Effector CD8-positive, alpha-beta T cell (primary cell): ENCODE measurements at places on chromosomes 3 and 15.

DNA sequence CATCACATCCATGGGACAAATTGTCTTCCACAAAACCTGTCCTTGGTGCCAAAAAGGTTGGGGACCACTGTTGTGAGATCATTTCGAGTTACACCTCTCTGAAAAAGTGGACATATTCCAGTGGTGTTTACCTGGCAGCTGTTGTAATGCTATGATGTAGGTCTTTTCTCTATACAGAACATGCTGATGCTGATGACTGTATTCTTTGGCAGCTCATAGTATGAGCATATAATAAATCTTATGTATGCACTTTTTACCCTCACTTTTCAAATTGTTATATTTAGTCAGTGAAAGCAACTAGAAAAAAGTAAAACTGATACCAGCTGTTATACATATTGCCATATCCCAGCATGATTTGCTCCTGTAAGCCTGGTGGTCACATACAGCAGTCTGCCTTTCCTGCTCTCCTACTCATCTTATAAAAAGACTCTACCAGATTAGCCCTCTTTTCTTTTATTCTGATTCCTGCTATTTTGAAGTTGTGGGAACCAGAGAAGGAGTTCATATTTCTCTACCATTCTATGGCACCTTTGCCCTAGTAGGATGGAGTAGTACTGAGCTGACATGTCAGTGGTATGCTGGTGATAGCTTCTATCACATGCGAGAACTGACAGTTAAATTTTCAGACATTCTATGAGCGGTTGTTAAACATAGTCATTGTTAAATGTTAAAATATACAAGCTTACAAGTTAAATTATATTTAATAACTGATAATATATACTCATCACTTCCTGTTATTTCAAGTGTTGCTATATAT, 128.7 kb downstream of the FNDC3B start:
- no peak for DNase-seq

DNA sequence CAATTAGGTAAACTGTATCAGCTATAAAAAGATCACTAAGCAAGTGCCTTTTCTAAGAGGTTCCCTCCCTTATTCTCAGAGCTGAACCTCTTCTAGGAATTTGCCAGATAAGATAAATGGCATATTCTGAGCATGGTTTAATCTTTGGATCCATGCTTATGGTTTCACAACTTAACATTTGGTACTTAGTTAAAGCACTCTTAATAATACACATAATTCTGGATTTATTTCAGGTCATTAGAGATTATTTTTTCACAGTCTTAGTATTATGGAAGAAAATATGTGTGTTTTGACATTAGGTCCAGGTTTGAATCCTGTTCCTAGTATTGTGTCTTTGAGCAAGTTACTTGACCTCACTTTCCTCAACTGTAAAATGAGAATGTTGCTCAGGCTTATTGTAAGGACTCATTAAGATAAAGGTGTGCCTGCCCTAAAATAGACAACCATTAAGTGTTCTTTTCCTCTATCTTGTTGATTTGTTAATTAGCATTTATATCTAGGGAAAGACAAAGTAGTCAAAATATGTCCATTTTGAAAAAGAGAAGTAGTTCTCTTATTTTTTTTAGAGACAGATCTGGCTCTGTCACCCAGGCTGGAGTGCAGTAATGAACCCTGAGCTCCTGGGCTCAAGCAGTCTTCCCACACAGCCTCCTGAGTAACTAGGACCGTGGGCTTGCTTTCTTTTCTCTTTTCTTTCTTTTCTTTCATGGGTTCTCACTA, 43.4 kb downstream of the TSC22D2 start:
- no peak for DNase-seq

DNA sequence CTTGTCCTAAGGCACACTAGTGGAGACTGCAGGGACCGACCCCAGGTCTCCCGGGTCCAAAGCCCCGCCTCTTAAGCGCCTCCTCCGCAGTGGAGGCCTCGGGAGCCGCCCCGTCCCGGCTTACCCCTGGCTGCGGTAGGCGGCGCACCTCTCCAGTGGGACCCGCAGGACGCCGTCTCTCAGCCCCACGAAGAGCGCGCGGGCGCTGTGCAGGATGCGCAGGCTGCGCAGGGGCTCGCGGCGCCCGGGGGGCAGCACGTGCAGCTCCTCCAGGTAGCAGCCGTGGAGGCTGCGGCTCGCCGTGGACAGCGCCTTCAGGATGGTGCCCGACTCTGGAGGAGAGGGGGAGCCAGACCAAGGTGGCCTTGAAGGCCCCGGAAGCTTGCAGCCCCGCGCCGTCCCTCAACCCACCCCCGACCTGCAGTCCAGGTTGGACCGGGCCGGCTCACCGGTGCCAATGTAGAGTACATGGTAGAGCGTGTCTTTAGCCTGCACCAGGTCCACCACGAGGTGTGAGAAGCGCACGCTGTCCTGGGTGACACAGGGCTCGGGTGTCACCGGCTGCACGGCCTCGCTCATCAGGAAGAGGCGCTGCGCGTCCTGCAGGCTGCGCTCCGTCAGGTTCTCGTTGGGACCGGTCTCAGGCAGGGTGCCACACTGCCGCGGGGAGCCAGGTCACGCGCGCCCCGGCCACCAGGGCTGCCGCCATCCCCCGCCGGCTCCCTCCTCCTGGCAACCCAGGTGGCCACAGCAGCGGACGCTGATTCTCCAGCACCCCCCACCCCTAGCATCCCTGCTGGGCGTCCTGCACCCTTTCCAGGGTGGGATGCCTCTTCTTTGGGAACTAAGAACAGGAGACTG, 105.5 kb downstream of the SEMA5B start:
- DNase-seq: no peak

GRCh38 chr15:94346282-94346681, 114.9 kb downstream of the MCTP2 start:
- DNase-seq: no peak

GRCh38 chr3:195897853-195898415, 10.4 kb downstream of the TNK2 start:
- no peak for DNase-seq

DNA sequence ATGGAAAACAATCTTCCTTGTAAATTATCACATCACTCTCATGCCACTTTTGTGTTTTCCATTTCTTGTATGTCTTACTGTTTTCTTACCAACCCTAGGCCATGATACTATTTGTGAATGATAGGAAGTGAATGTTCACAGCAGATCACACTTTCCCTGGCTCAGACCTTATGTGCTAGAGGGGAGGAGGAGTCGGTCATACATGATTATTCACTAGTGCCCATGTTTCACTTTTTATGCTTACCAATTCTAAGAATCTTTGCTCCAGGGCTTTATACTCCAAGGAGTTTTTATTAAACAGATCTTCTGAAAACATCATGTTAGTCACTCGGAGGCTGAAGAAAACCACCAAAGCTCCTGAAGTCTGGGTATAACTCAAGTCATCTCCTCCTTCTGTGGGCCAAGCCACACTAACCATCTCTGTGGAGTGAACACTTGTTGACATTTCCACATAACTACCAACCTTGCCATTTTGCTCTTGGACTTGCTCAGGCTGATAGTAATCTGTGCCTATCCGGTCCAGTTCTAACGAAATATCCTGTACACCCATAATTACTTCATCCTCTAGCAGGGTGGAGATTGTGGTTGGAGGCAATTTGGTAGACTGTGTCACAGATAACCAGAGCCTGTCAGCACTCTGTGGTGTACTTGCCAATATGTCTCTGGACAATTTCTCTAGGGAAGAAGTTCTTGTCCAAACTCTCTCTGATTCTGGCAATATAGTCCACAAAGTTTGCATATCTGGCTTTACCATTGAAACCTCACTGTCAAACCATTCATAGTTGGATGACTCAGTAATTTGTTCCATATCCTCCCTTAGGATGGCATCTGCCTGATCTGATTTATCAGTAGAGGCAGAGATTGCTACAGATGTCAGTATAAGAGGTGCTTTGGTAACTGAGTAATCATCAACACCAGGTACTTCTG, 76.8 kb downstream of the IMPG2 start:
- no peak for DNase-seq

DNA sequence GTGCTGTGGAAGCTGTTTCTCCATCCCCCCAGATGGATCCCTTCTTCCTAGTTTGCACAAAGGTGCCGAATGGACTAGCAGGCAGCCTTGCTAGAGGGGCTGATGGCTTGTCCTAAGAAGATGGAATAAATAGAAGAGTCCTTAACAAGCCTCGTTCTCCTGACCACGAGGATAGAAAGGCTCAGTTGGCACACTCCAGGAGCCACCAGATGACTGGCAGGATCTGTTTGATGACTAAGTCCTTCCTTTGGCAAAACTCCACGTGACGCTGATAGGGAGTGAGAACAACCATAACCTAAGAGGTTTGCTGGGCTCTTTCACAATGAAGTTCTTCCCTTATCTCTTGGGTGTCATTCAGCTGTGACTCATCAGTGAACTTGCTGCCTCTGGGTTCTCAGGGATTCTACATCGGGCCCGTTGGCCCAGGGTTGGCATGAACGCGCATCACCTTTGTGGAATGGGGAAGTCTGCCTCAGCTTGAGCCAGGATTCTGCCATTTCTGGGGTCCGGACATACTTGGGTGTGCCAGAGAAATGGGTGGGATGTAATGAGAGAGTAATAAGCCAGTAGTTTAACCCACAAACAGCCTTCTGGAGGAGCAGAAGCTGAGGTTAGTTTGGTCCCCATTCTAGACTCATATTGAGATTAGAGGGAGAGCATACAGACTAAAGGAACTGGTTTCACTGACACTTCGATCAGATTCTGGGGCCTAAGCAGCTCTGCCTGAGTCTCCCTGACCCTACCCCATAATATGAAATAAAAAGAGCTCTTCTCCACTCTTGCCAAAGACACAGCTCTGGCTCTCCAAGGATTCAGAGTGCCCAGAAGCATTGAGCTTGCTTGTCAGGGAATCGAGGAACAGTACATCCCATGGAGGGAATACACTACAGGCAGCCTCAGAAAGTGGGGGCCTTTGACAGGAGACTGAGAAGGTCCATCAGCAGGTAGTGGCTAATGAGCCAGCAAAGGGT, 2.0 kb upstream of the MELTF start:
- DNase-seq: no peak

DNA sequence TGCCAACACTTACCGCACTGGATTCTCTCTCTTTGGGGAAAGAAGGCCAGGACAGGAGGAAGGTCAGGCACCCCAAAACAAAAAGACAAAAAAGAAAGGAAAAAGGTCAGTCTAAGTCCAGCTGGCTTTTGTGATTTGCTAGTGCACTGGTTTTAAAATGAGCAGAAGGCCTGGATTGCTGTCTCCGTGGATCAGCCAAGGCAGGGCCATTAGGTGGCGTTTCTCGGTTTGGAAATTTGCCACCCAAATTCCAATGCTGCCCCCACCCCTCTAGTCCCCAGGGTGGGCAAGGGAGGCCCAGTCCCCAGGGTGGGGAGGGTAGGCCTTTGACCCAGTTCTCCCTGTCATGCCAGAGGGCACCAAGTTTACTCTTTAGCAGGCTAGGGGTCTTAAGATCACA, 33.3 kb downstream of the TLE3 start:
- no peak for DNase-seq

- DNase-seq: no peak
These were observed 243.1 kb upstream of the GOLGA6L4 start for GRCh38 chr15:83992324-83993031.
